ENCODE measurements at places on chromosomes 7 and 10.

DNA sequence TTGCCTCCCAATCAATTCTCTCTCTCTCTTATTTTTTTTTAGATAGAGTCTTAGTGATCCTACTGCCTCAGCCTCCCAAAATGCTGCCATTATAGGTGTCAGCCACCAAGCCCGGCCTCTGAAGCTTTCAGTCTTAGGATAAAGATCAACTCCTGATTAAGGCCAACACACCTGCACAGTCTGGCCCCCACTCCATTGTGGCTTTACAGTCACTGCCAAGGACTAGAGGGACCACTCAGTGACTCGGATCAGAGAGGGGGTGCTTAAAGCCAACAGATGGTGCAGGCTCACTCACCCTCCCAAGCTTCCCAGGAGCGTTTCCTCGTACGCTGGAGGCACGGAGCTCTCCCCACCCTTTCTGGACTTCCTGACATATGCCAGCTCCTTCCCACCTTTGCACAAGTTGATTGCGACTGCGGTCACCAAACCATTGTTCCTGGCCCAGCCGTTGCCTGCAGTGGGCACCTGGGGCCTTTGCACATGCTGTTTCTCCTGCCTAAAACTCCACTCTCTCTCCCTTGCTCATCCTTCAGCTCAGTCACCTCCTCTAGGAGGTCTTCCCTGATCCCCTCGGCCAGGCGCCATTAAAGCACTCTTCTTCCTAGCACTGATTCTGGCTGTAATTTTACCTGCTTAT lies 1.7 kb upstream of the CDH23 start:
- H3K36me3 ChIP-seq, result no peaks in the 10 kb centered on the region
- no peak overlapping the region for H3K4me3 ChIP-seq
- H3K27ac ChIP-seq, result no peak overlapping the region
- H3K27me3 ChIP-seq, result peaks cover 18% of the 10 kb centered on the region

- no peaks in the 10 kb centered on the region for H3K36me3 ChIP-seq
- H3K4me1 ChIP-seq, result no peaks in the 10 kb centered on the region
- no peak for DNase-seq
- no peaks in the 10 kb centered on the region for H3K27me3 ChIP-seq
These were observed 5.8 kb downstream of the ANTXRL start for GRCh38 chr10:46292573-46293023.

DNA sequence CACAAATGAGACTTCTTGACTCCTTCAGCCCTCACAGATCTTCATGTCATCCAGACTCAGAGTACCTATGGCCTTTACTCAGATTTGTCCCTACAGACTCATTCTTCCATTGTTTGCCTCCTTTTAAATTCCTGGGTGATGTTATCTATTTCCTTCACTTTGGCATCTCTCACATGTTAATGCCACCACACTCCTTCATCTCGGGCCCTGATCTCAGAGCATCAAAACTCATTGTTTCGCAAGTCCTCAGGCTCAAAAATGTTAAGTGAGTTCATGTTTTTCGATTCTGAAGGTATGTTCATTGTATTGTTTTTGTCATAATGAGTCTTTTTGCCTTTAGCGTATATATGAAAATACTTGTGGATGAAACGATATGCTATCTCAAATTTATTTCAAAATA lies 62.3 kb upstream of the AHR start:
- H3K27ac ChIP-seq, result peak overlapping the region; percentile 92
- no peaks in the 10 kb centered on the region for H3K36me3 ChIP-seq
- no peaks in the 10 kb centered on the region for H3K27me3 ChIP-seq
- H3K4me3 ChIP-seq, result no peak overlapping the region

GRCh38 chr7:142787034-142787768 lies 16.4 kb downstream of the PRSS2 start:
- DNase-seq, result no peak
- no peaks in the 10 kb centered on the region for H3K36me3 ChIP-seq
- peak overlapping the region; percentile 84 for H3K27ac ChIP-seq
- no peaks in the 10 kb centered on the region for H3K27me3 ChIP-seq
- H3K4me3 ChIP-seq, result peak overlapping the region; percentile 59
- H3K4me1 ChIP-seq, result no peaks in the 10 kb centered on the region

- no peak overlapping the region for H3K4me3 ChIP-seq
- H3K27me3 ChIP-seq, result no peaks in the 10 kb centered on the region
- no peak for DNase-seq
These were observed 177.6 kb downstream of the VTI1A start for GRCh38 chr10:112624546-112625048.

DNA sequence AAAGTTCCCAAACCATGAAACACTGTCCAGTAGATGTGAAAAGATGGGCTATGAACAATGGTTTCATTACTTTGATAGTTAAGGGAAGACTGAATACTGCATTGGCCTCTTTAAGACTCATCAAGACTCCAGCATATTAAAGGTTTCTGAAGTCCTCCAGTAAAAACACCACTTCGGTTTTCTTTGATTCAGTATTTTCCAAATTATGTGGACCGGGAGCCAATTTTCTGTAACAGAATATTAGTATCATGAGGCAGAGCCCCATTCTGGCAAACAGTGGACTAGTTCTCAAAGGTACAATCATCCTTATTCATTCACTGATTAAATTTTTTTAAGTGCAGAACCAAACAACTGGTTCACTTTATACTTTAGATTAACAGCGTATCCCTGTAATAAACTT lies 241.1 kb upstream of the LRGUK start:
- no peak overlapping the region for H3K27ac ChIP-seq
- H3K4me1 ChIP-seq, result no peaks in the 10 kb centered on the region
- no peaks in the 10 kb centered on the region for H3K36me3 ChIP-seq
- H3K4me3 ChIP-seq, result no peak overlapping the region
- no peaks in the 10 kb centered on the region for H3K27me3 ChIP-seq

DNA sequence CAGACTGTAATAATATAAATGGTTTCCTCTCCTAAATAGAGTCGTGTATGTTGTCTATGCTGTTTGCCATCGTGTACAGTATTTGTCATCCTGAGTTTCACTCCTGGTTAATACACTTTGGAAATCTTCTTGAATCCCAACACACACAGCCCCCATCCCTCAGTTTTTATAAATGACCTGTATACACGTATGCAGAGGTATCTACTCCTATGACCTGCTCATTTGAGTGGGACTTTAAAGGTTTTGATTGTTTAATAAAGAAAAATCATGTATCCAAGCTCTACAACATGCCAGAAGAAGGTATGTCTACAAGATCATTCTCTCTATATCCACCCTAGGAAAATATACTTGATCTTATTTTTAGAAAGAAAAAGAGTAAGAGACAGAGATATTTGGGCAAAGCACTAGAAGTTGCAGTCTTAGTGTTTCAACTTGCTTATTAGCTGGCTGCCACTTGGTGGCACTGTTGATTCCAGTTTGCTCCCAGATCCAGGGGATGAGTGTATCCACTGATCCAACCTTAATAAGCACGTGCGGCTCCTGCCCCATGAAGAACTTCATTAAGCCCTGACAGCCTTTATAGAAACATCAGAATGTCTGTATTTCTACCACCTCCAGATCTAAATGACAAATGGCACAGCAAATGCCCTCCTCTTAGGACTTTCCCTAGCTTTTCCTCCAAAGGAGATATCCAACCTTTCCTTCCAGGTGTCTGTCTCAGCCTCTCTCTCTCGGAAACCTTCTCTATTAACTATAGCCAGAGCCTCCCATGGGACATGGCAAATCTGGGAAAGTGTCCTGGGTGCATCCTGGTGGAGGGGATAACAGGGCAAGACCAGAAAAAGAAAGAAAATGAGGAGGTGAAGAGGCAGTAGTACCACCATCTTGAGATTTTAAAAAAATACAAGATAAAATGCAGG lies 181.6 kb upstream of the NEBL start:
- H3K27ac ChIP-seq, result no peak overlapping the region
- no peak for DNase-seq
- no peak overlapping the region for H3K4me3 ChIP-seq
- H3K27me3 ChIP-seq, result no peaks in the 10 kb centered on the region
- no peaks in the 10 kb centered on the region for H3K4me1 ChIP-seq

DNA sequence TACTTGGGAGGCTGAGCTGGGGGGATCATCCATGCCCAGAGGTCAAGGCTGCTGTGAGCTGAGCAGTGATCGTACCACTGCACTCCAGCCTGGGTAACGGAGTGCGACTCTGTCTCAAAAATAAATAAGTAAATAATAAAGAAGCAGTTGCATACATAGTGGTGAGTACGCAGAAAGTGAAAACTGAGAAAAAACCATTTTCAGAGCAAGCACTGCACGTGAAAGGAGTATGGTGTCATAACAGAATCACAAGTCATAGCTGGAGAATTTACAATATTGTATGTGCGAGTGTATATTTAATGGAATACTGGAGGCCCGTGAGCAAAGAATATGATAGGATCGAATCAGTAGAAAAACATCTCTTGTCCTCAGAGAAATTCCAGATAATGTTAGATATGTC lies 22.3 kb downstream of the KIAA1217 start:
- no peak overlapping the region for H3K27ac ChIP-seq
- no peaks in the 10 kb centered on the region for H3K36me3 ChIP-seq
- no peak overlapping the region for H3K4me3 ChIP-seq
- no peak for DNase-seq

- H3K4me3 ChIP-seq, result no peak overlapping the region
- H3K27me3 ChIP-seq, result no peaks in the 10 kb centered on the region
These were observed 30.1 kb downstream of the RBM33 start for GRCh38 chr7:155674556-155674955.

- H3K27ac ChIP-seq, result no peak overlapping the region
- DNase-seq, result no peak
- H3K36me3 ChIP-seq, result no peaks in the 10 kb centered on the region
These were observed 419.3 kb upstream of the ZMIZ1 start for GRCh38 chr10:78649429-78649828.

- H3K27me3 ChIP-seq, result no peaks in the 10 kb centered on the region
- no peaks in the 10 kb centered on the region for H3K4me1 ChIP-seq
- no peaks in the 10 kb centered on the region for H3K36me3 ChIP-seq
These were observed 58.4 kb upstream of the FGL2 start for GRCh38 chr7:77258014-77258413.

- no peak overlapping the region for H3K4me3 ChIP-seq
- no peak for DNase-seq
- no peak overlapping the region for H3K27ac ChIP-seq
These were observed 534.3 kb downstream of the GRM8 start for GRCh38 chr7:126718419-126718818.

GRCh38 chr7:116524609-116525297 lies at the start of gene CAV1:
TSS of gene CAV1 (plus strand) at chr7:116525036. CDS start at chr7:116525063, 27 bp downstream.
- H3K36me3 ChIP-seq, result no peaks in the 10 kb centered on the region
- H3K27ac ChIP-seq, result no peak within 1 kb of the TSS
- DNase-seq, result no peak
- peak within 1 kb of the TSS; percentile 65 for H3K4me3 ChIP-seq
- H3K4me1 ChIP-seq, result peaks cover 18% of the 10 kb centered on the region

GRCh38 chr7:50858528-50859245 lies 76.0 kb upstream of the GRB10 start:
- no peaks in the 10 kb centered on the region for H3K4me1 ChIP-seq
- H3K36me3 ChIP-seq, result no peaks in the 10 kb centered on the region
- H3K4me3 ChIP-seq, result no peak overlapping the region

- H3K27ac ChIP-seq, result no peak overlapping the region
- no peaks in the 10 kb centered on the region for H3K27me3 ChIP-seq
- no peaks in the 10 kb centered on the region for H3K36me3 ChIP-seq
- no peaks in the 10 kb centered on the region for H3K4me1 ChIP-seq
These were observed 224.9 kb upstream of the TMEM229A start for GRCh38 chr7:124257638-124258308.

DNA sequence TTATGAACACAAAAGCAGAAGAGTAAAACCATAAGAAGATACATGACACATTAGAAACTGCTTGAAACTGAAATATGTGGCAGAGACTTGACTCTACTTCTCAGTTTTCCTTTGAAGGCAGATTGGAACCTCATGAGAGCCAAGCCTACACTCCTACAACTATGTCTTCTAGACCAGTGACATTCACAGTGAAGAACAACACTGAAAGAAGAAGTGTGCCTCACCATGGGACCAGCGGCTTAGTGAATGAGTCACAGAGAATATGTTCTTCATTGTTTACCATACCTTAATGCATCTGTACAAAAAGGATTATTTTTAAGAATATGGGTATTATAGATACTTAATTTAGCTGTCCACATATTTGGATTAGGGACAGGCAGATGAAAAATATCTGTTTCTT lies 248.3 kb downstream of the CDC14C start:
- H3K36me3 ChIP-seq, result no peaks in the 10 kb centered on the region
- H3K4me1 ChIP-seq, result no peaks in the 10 kb centered on the region
- no peaks in the 10 kb centered on the region for H3K27me3 ChIP-seq
- DNase-seq, result no peak

- no peak for DNase-seq
- H3K4me1 ChIP-seq, result no peaks in the 10 kb centered on the region
- no peak overlapping the region for H3K27ac ChIP-seq
- H3K27me3 ChIP-seq, result no peaks in the 10 kb centered on the region
- H3K36me3 ChIP-seq, result no peaks in the 10 kb centered on the region
These were observed 113.2 kb downstream of the ACTR3B start for GRCh38 chr7:152872745-152873118.

DNA sequence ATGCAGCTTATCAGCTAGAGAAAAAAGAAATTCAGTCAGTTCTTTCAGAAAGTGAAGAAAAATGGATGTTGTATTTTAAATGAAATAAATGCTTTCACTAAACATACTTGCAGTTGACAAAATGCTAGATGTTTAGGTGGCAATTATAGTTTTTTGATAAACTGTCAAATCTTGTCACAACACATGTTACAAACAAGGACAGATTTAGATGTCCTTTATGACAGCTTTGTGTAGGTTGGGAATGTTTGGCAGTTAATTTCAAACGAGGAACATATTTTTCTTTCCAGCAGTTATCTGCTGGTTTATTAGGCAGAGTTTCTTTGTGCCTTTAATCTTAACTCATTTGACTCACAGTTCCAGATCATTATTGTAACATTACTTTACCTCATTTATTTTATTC lies 3.1 kb upstream of the PRPS1L1 start:
- DNase-seq, result no peak
- H3K27ac ChIP-seq, result no peak overlapping the region
- no peaks in the 10 kb centered on the region for H3K4me1 ChIP-seq
- H3K27me3 ChIP-seq, result no peaks in the 10 kb centered on the region
- no peak overlapping the region for H3K4me3 ChIP-seq

DNA sequence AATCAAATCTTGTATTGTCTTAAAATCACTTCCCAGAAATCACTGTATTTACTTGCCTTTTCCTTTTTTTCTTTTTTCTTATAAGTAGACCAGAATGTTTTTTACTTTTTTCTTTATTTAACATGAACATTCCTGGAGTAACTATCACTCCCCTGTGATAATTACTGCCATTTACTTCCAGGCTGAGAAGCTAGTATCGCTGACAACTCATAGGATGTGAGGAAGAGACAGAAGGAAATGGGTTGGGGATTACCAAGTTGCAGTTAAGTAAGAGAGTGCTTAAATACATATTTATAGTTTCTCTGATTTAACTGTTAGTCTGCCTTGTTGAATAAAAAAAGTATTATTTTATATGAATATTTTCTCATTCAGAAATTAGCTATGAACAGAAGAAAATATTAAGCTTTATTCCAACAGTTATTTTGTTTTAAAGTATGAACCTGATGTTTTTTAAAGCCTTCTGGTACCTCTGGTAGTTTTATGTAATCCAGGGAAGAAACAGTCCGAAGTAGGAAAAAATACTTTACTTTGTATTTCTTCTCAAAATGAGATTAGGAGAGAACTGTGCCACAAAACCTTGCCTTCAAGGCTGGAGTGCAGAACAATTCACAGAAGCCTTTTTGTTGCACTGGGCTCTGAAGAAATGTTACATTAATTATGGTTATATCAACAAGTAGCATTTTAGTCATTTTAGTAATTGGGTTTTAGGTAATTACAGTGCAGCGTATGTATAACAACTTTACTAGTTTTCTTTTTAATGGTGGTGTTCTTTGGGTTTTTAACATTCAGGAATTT lies 72.8 kb downstream of the SHOC2 start:
- no peak for DNase-seq
- H3K27ac ChIP-seq, result no peak overlapping the region
- H3K27me3 ChIP-seq, result no peaks in the 10 kb centered on the region
- H3K36me3 ChIP-seq, result peaks cover 7% of the 10 kb centered on the region
- peaks cover 13% of the 10 kb centered on the region for H3K4me1 ChIP-seq
